ENCODE measurements at places on chromosomes 7 and 10.

GRCh38 chr10:107865691-107866090, 701.2 kb upstream of the SORCS1 start:
- DNase-seq: no peak

- no peak for DNase-seq
These were observed 120.4 kb downstream of the ARHGAP21 start for GRCh38 chr10:24603333-24603732.

GRCh38 chr7:68381731-68382130, 1216.5 kb upstream of the AUTS2 start:
- DNase-seq: no peak

DNA sequence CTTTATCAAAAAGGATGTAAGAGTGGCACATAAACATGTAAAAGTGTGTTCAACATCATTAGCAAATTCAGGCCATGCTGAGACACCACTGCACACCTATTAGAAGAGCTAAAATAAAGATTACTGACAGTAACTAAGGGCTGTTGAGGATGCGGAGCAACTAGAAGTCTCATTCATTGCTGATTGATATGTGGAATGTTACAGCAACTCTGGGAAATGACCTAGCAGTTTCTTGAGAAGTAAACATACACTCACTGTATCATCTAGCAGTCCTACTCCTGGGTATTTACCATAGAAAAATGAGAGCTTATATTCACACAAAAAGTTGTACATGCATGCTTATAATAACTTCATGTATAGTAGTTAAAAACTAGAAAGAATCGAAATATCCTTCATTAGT, 77.3 kb downstream of the CCSER2 start:
- DNase-seq: no peak

DNA sequence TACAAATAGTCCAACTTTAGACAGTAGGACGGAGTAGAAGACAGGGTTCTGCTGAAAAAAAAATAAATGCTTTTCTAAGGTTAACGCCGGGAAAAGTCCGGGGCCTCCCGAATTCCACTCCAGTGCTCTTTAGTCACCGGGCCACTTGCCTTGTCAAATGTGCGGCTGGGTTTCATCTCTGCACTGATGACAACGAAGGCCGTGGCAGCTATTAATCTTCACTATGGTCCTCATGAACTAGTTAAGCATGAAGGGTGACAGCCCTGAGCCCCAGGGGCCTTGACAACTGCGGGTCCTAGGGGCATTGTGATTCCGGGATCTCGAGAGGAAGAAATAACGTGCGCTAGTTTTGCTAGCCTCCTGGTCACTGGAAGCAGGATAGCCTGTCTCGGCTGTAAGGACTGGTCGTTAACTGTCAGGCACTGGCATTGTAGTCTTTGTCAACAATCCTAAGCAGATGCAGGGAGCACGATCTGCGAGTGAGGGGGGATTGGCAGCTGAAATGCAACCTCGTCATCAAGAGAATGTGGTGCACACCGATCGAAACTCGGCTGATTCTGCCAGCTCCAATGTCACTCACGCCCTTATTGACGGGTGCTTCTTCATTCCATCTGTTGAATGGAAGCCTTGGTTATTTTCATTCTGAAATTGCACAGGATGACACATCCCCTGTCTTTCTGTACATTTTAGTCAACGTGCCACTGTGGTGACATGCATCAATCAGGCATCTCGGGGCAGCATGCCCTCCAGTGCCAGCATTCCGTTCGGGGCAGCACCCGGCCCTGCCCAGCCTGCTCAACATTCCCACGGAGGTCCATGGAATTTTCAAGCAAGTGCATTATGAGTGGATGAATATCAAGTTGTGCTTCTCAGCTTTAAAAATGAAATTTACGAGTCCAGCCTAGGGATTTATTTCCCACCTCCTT, 51.6 kb upstream of the MGMT start:
- DNase-seq: no peak

All from hematopoietic multipotent progenitor cell treated with erythropoietin and hydrocortisone succinate and interleukin-3 and kit ligand, for 17 days (in vitro differentiated cells).